ENCODE measurements at places on chromosomes 12 and 14.

GRCh38 chr14:25042362-25043299, 7.3 kb downstream of the STXBP6 start:
- DNase-seq, result no peak

DNA sequence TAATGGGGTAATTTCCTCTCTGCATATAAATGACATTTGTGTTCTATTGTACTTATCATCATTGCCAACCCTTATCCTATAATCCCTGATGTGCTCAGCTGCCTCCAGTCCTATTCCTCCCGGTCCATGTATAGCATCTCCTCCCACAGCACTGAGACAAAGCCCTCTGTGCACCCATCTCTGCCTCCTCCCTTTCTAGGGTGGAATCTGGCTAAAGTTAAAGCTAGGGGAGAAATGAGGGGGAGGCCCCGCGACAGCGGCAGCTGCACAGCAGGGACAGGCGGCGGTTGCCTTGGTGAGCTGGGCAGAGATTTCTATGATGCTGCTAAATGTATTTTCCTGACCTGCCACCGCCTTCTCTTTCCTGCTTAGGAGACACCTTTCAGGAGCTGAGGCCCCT, 12.8 kb upstream of the ZDHHC22 start:
- no peak for DNase-seq

GRCh38 chr12:85874031-85874461, at the start of gene NTS:
Gene NTS, plus strand, starts transcription at chr12:85874295. Its CDS starts 109 bp downstream, at chr12:85874404.
- DNase-seq, result no peak

- DNase-seq, result no peak
Measured at GRCh38 chr12:43238281-43238680, 313.7 kb downstream of the ADAMTS20 start.

- no peak for DNase-seq
Measured at GRCh38 chr14:79852950-79853744, 358.2 kb downstream of the DIO2 start.

- no peak for DNase-seq
Measured at GRCh38 chr14:40987481-40987880, 619.2 kb upstream of the LRFN5 start.

DNA sequence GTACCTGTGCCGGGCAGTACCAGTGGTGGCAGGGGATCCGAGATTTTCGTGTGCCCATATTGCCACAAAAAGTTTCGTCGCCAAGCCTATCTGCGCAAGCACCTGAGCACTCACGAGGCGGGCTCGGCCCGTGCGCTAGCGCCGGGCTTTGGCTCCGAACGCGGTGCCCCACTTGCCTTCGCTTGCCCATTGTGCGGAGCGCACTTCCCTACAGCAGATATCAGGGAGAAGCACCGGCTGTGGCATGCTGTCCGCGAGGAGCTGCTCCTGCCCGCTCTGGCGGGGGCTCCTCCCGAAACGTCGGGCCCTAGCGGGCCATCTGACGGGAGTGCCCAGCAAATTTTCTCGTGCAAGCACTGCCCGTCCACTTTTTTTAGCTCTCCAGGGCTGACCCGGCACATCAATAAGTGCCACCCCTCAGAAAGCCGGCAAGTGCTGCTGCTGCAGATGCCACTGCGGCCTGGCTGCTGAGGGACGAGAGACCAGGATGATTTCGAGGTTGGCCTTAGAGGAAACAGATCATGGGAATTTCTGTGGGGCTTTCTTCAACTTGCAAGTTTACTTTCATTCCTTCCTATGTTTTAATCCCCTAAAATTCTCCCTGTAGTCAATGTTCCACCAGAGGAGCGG, 1.6 kb downstream of the INSM2 start:
- no peak for DNase-seq

GRCh38 chr12:112161711-112162110, 36.4 kb downstream of the TRAFD1 start:
- no peak for DNase-seq

DNA sequence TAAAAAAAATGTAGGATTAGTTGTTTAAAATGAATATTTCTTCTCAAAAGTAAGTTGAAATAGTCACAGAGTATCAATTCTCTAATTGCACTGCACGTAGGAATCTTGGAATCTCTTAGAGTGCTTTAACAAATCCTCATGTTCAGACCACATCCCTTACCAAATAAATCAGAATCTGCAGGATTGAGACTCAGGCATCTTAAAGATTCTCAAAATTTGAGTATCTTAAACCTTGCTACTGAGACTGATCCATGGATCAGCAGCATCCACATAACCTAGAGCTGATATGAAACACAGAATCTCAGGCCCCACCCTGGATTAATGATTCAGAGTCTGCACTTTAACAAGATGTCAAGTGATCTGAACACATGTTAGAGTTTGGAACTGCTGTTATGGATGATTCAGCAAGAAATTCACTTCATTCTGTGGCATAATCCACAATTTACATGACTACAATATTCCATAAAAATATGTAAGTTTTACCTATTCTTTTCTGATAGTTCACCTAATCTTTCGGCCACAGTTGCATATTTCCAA, 58.7 kb downstream of the ADAMTS20 start:
- DNase-seq, result no peak

- no peak for DNase-seq
Measured at GRCh38 chr12:102995372-102995771, 37.9 kb downstream of the ASCL1 start.

DNA sequence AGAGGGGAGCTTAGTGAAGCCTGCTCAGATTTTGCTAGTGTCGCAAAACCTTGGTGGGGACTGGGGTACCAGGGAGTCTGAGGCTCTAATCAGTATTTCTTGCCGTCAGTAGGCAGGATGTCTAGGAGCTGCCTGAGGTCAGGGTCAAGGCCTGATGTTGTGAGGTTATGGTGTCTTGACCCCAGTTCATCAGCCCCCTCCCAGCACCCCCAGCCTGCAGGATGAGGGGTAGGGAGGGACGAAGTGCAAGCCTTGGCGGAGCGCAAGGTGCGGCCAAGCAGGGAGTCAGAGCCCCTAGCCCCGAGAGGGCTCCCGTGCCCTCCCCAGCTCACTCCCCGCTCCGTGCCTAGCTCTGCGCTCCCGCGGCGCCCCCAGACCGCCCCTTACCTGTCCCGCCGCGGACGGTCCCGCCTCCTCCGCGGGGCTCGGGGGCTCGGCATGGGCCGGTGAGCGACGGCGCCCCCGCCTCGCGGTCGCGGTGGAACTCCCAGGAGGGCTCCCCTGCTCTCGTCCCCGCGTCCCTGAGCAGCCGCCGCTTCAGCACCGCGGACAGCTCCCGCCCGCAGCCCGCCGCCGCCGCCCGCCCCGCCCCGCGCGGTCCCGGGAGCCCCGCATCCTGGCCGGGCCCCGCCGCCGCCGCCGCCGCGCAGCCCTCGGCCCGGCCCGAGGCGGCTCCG, 347 bp downstream of the SYNDIG1L start:
- DNase-seq, result no peak

GRCh38 chr14:88272390-88273269, 50.4 kb downstream of the KCNK10 start:
- DNase-seq, result no peak

DNA sequence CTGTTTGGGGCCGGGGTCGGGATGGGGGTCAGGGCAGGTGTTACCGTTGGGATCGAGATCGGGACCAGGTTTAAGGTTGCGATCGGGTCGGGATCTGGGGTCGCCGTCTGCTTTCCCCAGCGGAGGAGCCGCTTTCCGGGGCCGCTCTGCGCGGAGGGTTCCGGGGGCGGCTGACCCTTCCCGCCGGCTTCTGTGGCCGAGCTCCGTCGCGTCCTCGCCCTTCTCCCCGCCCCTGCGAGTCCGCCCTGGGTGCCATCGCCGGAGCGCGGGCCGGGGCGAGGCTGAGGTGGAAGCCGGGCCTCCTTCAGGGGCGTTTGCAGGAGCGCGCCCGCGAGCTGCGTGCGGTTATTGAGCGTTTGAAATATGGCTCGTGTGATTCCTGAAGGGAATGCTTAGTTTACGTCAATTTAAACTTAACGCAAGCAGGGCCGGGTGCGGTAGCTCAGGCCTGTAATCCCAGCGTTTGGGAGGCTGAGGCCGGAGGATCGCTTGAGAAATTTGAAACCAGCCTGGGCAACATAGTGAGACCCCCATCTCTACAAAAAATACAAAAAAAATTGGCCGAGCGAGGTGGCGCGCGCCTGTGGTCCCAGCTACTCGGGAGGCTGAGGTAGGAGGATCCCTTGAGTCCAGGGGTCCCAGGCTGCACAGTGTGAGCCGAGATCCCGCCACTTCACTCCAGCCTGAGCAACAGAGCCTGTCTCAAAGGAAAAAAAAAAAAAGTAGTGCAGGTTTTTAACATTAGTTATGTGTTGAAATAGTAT, 620 bp downstream of the PGAM5 start:
- DNase-seq, result peak; percentile 26

- peak; percentile 37 for DNase-seq
Measured at GRCh38 chr14:23005451-23006187, 4.3 kb downstream of the C14orf93 start.

- no peak for DNase-seq
Measured at GRCh38 chr12:116939734-116940133, 29.0 kb downstream of the FBXW8 start.

- no peak for DNase-seq
Measured at GRCh38 chr14:25868521-25869314, 729.1 kb downstream of the NOVA1 start.

GRCh38 chr12:27573972-27574371, 50.0 kb downstream of the PPFIBP1 start:
- DNase-seq, result no peak

- no peak for DNase-seq
Measured at GRCh38 chr14:95462491-95462890, 54.0 kb downstream of the SYNE3 start.

DNA sequence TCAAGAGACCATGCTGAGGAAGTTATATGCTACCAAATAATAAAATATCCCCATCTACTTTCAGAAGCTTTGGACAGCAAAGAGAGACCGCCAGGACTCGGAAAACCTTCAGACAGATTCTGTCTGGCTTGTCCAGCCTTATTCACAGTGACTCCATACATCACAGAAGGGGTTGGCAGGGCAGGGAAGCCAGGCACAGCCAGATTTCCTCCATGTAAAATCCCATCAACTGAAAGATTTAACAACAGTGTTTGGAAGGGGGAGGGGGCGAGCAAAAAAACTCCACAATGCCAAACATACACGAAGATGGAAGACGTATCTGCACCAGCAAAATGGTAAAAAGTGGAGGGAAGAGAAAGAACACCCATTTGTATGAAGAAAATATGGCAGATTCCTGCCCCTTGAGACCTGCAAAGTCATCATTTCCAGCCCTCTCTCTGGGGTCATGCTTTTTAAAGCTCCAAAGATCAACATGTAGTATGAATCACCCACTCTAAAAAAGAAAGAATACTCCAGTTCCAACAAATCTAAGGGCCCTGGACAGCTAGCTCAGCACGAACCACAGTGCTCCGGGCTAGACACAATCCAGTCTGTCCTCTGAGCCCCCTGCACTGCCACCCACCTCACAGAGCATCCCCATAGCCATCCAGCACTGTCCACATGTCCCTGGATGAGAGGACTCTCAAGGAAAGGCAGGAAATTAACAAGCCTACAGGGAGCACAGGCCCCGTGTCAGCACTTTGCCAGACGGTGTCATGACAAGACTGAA, 116.4 kb downstream of the DICER1 start:
- no peak for DNase-seq

GRCh38 chr14:102764220-102764671, 13.0 kb upstream of the TRAF3 start:
- peak; percentile 39 for DNase-seq

DNA sequence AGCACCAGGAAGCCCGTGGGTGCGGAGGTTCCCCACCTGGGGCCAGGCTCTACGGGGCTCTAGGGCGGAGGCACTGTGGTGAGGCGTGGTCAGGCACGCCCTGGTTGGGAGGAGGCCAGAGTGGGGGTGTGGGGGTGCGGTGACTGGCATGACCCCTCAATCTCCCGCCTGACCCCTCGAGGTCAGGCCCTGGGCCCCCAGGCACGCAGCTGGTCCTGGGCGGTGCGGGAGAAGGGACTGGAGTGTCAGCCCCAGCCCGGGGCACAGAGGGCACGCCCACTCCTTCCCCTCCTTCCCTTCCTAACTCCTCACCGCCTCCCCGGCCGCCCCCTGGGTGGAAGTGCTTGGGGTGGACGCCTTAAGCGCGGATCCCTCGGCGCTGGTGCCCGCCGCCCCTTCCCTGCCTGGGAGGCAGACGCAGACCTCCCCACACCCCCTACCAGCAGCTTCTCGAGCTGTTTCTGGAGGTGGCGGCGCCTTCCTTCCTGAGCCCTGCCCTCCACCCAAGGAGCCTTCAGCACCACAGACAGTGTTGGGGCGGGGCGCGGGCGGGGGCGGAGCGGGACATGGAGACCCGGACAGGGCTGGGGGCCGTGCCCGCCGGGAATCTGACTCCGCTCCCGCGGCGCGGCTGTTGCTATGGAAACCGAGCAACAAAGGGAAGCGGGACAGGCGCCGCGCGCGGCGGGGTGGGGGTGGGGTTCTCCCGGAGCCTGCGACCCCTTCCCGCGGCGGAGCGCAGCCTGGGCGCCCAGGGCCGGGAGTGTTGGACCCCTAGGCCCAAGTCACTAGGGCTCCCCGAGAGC, 741 bp upstream of the CRIP2 start:
- peak; percentile 21 for DNase-seq

DNA sequence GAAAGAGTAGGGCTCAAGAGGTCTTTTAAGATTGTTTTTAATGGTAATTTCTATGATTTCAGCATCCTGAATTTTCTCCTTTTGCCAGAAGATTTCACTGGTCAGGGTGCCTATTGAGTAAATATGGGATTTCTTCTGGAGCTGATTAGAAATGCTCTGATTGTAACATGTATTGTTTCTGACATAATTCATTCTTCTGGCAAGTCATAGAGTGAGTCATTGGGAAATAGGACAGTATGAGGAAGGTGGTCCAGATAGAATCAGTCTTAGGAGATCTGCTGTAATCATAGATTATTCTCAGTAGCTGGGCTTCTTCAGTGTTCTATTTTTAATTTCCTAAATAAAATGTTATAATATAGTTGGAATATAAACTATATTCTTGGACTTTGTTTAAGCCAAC, 182.0 kb upstream of the NAV3 start:
- DNase-seq, result no peak

- peak; percentile 2 for DNase-seq
Measured at GRCh38 chr14:36655963-36656686, 5.5 kb upstream of the PAX9 start.

DNA sequence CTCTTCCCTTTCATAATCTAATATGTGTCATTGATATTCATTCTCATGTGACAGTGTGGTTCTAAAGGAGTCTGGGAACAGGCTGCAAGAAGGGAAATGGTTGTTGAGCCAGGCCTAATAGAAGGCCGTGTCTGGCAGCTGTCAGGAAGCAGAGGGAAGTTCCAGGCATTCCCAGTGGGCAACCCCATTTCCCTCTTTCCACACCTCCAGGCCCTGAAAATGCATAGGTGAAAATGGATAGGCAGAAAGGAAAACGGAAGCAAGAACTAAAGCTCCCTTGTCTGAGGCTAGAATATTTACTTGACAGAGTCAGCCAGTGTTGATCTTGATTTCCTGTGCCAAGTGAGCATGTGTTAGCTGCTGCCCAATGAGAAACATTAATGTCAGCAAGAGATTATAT, 97.7 kb downstream of the PPM1A start:
- DNase-seq, result peak; percentile 22

DNA sequence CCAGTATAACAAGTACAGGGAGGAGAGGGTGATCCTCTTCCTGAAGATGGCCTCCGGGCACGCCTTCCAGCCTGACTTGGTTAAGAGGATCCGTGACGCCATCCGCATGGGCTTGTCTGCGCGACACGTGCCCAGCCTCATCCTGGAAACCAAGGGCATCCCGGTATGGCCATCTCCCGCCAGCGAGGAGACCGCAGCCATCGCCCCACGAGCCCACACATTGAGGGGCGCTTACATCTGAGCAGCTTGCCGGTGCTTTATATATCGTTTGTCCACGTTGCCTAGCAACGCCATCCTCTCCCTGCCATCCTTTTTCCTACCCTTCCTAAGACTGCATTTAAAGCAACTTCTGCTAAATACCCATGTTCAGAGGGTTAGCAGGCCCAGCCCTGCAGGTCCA, 71.5 kb downstream of the AACS start:
- DNase-seq, result no peak

Measured in inflammatory macrophage treated with lipopolysaccharide for 4 hours (primary cell).